ENCODE measurements at places on chromosomes 2 and 18.

DNA sequence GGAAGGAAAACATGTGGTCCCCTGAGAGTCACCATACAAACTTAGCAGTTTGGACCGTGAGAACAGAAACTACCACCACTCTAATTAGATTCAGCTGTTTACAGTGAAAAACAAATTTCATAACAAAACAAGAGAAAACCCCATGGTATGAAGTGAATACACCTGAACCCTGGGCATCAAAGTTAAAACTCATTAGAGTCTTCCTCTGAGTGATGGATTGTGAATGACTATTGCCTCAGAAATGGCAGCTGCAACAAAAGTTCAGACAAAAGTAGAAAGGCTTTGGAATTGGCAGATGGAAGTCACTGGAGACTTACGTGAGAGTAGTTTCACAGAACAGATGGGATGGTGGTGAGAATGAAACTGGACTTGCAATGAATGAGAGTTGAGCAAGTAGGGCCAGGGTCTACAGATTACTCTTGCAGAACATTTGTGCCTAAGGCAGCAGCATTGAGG is 98.0 kb downstream of the AAK1 start:
- DNase-seq, result no peak

GRCh38 chr2:86229221-86229620 is 30.0 kb downstream of the MRPL35 start:
- DNase-seq, result no peak

GRCh38 chr2:144771348-144771747 is 251.4 kb upstream of the ZEB2 start:
- DNase-seq, result no peak

GRCh38 chr2:241381872-241382271 is 25.8 kb downstream of the FARP2 start:
- peak; percentile 72 for DNase-seq

DNA sequence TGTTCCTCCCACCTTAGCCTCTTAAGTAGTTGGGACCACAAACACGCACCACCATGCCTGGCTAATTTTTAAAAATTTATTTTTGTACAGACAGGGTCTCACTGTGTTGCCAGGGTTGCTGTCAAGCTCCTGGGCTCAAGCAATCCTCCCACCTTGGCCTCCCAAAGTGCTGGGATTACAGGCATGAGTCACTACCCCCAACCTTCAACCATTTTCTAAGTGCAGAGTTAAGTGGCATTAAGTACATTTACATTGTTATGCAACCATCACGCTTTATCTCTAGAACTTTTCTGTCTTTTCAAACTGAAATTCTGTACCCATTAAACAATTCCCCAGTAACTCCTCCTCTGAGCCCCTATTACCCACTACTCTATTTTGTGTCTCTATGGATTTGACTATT is 45.9 kb upstream of the AFF3 start:
- DNase-seq, result no peak

- no peak for DNase-seq
Measured at GRCh38 chr2:3597567-3597966, 2.7 kb downstream of the COLEC11 start.

DNA sequence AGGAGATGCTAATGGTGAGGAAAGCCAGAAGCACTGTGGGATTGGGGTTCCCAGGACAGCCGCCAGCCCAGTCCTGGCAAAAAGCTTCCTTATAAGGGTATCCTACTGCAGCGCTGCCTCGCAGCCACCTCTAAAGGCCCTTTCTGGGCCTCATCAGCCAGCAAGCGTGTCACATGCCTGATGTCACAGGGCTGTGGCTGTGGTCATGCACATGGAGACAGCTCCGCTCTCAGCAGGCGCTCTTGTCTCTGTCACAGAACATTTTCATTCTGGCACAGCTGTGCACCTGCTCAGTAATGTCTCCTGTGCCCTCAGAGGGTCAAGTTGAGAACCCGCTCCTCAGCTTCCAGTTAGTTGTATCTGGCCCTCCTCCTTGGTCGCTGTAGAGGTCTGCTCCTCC is 17.7 kb upstream of the MAL start:
- no peak for DNase-seq

DNA sequence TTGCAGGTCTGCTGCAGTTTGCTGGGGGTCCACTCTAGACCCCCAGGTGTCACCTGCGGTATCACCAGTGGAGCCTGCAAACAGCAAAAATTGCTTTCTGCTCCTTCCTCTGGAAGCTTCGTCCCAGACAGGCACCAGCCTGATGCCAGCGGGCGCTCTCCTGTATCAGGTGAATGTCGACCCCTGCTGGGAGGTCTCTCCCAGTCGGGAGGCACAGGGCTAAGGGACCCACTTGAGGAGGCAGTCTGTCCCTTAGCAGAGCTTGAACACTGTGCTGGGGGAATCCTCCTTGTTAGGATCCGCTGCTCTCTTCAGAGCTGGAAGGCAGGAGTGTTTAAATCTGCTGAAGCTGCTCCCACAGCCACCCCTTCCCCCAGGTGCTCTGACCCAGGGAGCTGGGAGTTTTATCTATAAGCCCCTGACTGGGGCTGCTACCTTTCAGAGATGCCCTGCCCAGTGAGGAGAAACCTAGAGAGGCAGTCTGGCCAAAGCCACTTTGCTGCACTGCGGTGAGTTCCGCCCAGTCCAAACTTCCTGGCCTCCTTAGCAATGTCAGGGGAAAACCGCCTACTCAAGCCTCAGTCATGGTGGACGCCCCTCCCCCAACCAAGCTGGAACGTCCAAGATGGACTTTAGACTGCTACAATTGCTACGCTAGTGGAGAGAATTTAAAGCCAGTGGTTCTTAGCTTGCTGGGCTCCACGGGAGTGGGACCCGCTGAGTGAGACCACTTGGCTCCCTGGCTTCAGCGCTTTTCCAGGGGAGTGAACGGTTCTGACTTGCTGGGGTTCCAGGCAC is 652.5 kb downstream of the KCNJ3 start:
- DNase-seq, result no peak

- DNase-seq, result no peak
Measured at GRCh38 chr2:77018219-77018618, 504.0 kb downstream of the LRRTM4 start.

- no peak for DNase-seq
Measured at GRCh38 chr2:181672255-181673008, 7.9 kb downstream of the NEUROD1 start.

DNA sequence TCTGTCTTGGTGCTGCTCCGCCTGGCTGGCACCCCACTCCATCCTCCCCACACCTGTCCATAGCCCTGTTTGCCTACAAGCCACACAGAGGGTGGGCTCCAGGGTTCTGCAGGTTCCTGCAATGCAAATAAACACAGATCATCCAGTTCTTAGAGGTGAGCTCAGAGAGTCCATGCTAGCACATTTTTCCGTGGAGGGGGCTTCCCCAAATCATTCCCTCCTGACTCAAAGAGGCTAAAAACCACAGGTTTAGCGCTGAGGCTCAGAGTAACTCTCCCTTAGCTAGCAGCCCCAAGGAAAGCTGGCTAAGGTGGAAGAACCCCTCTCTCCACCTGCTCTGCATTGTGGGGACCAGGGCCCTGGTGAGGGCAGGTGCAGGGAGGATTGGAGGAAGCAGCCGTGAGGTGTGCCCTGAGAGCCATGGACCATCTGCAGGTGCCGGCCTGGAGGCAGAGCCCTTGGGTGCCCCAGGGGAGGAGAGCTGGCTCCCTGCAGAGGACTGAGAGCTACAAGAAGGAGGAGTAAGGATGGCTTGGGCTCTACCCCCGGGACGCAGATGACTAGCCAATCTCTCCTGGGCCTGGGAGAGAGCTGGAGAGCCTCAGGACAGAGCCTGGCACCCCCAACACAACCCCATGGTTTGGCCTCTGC is 23.8 kb upstream of the TEX44 start:
- DNase-seq, result no peak

DNA sequence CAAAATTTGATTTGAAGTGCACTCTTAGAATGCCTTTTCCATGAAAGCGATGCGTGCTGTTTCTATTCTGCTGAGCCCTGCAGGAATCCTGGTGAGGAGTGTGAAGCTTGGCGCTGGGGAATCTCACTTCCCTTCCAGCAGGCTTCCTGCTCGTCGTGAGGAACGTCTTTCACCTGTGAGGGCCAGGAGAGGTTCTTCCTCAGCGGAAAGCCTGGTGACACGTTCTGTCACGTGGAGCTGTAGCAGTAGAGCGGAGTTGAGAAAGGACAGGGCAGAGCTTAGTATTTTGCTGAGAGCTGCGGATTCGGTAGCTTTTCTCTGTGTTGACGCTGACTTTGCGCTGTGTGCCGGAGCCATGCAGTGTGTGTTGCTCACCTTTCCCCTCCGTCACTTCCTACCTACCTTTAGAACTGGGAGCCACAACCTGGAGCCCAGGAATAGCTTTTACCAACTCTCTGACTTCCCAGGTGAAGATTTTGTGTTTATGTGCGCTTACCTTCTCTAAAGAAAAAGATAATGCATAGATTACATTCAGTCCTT is 294.8 kb downstream of the PTGR3 start:
- no peak for DNase-seq

DNA sequence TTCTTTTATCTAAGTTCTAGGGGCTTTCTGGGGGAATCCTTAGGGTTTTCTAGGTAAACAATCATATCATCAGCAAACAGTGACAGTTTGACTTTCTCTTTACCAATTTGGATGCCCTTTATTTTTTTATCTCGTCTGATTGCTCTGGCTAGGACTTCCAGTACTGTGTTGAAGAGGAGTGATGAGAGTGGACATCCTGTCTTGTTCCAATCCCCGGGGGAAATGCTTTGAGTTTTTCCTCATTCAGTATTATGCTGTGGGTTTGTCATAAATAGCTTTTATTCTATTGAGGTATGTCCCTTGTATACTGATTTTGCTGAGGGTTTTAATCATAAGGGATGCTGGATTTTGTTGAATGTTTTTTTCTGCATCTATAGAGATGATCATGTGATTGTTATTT is 549.5 kb downstream of the EPHA4 start:
- no peak for DNase-seq

DNA sequence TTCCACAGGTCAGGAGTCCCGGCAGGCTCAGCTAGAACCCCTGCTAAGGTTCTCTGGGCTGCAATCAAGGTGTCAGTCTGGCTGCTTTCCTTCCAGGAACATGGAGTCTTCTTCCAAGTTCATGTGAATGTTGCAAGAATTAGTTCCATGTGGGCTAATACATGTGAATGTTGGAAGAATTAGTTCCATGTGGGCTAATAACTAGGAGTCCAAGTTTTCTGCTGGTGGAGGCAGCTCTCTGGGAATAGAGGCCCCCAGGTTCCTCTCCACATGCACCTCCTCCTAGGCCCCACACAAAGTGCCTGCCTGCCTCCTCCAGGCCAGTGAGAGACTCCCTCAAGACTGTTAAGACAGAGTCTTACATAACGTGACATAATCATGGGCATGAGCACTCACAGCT is 140.8 kb upstream of the SLC35G4 start:
- no peak for DNase-seq

GRCh38 chr2:46876741-46877384 is 38.7 kb downstream of the MCFD2 start:
- DNase-seq, result peak; percentile 80

DNA sequence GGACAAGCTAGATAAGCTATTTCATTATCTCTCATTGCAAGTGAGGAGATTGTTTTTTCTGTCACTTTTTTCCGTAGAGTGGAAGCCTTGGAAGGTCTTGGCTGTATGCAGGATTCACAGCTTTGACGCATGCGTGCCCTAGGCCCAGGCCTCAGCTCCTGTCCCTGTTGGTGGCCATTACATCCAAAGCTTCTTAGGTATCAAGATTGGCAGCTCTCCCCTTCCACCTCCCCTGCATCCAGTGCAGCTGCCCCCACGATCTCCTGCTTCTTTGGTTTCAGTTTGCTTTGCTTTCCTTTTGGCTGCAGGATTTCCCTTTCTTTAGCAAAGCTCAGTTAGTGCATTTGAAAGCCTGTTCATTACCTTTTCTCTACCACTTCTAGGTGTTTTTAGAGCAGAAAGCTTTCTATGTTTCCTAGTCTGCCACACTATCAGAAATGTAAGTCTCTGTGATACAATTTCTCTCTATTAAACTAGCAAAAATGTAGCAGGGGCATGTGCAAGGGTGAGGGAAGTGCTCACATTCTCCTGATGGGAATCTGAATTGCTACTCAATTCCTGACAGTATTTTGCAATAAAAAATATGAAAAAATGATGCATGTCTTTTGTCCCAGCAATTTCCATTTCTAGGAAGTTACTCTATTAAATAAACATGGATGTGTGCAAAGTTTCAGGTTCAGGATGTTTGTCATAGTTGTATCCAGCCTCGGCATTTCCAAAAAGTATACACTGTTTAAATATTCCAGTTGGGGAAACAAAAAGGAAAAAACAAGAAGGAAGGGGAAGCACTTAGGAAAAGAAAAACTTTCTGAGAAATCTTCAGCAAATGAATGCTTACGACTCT is 91.2 kb downstream of the LIPG start:
- DNase-seq, result peak; percentile 35

DNA sequence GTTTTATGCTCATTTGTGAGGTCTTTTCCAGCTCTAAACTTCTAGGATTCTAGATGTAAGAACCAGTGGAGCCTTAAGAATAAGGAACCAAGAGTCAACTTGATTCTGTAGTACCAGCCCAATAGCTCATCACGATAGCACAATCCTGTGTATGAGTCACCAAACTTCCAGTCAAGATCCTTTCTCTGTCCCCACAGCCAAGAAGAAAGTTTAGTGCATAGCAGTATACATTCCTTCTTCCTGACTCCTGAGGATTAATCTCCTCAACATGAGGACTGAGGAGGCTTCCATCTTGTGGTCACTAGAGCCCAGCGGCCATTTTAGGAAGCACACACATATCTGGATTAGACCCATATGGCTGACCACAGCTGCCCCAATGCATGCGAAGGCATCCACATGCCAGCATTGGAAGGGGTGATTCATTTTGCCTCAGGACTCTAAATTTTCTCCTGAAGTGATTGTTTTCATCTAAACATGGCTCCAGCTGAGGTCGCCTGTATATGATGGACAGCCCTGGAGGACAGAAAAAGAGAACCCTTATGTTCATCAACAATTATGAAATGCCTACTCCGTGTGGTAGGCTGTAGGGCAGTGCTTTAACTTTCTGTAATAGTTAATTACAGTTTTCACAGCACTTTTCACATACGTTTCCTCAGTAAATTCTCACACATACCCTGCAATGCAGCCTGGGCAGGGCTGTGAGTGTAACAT is 53.5 kb downstream of the RASGRP3 start:
- peak; percentile 12 for DNase-seq

GRCh38 chr18:70028734-70029133 is 81.1 kb upstream of the CD226 start:
- no peak for DNase-seq

DNA sequence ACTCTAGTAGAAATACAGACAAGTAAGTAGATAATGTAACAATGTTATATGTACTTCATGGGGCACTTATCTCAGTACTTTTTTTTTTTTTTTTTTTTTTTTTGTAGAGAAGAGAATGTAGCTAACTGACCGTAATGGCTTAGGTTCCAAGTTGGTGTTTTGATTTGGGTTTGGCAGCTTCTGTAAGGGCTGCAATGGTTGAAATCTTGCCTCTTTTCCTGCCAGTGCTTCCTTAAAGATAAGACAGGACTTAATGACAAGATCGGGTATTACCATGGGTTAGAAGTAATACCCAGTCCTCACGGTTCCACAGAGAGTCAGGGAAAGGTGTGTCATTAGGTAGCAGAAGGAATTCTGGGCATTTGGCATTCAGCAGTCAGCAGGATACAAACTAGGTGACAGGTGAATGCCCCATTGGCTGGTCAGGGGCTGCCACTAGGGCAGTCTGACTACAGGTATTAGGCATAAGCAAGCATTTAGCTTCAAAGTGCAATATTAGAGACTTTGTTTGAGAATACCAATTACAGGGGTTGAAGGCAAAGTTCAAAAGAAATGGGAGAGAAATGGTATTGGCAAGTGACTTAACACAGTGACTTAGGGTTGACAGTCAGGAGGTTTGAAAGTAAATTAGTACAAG is 189.4 kb upstream of the RND3 start:
- DNase-seq, result peak; percentile 36

Data from endothelial cell of umbilical vein (primary cell).